ENCODE measurements at places on chromosomes 2 and 18. TPM values are rescaled to one million over a fixed set of nuclear protein-coding genes. Genes with fewer than 3 reads are reported as not detected.
A peak's percentile ranks its signal among the peaks of the same experiment; 100 is the strongest.

- no peak overlapping the region for H3K27ac ChIP-seq
- H3K4me1 ChIP-seq = peaks cover 27% of the 10 kb centered on the region
- no peak for DNase-seq
- no peaks in the 10 kb centered on the region for H3K27me3 ChIP-seq
- H3K4me3 ChIP-seq = no peak overlapping the region
Observed at GRCh38 chr2:239253264-239253663, 147.6 kb downstream of the HDAC4 start.

DNA sequence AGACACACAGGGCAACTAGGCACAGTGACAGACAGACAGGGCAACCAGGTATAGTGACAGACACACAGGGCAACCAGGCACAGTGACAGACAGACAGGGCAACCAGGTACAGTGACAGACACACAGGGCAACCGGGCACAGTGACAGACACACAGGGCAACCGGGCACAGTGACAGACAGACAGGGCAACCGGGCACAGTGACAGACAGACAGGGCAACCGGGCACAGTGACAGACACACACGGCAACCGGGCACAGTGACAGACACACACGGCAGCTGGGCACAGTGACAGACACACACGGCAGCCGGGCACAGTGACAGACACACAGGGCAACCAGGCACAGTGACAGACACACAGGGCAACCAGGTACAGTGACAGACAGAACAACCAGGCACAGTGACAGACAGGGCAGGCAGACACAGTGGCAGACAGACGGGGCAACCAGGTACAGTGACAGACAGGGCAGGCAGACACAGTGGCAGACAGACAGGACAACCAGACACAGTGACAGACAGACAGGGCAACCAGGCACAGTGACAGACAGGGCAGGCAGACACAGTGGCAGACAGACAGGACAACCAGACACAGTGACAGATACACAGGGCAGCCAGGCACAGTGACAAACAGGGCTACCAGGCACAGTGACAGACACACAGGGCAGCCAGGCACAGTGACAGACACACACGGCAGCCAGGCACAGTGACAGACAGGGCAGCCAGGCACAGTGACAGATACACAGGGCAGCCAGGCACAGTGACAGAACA, 64.7 kb upstream of the RAB6C start:
- H3K4me3 ChIP-seq = no peak overlapping the region
- peaks cover 21% of the 10 kb centered on the region for H3K27me3 ChIP-seq
- DNase-seq = peak; percentile 29
- no peak overlapping the region for H3K27ac ChIP-seq
- no peaks in the 10 kb centered on the region for H3K4me1 ChIP-seq

DNA sequence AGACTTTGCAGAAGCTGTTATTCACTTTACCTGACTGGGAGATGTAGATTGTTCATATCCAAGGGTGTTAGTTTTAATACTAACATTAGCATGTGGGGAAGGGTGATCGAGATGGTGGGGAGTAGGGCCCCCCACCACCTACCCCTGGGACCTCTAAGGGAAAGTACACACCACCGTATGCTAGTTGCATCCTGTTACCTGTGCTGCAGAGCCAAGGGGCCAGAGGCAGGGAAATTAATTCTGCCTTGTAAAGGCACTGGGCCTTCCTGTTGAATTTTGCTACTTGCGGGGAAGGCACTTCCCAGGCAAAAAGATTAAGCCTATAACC, 9.0 kb downstream of the STEAP3 start:
- no peaks in the 10 kb centered on the region for H3K36me3 ChIP-seq
- no peaks in the 10 kb centered on the region for H3K27me3 ChIP-seq
- H3K4me3 ChIP-seq = no peak overlapping the region
- peaks cover 21% of the 10 kb centered on the region for H3K4me1 ChIP-seq
- no peak for DNase-seq

- no peaks in the 10 kb centered on the region for H3K27me3 ChIP-seq
- no peak for DNase-seq
- no peak overlapping the region for H3K27ac ChIP-seq
Observed at GRCh38 chr18:63206433-63207142, 113.0 kb downstream of the BCL2 start.

GRCh38 chr2:100381240-100381639, 36.2 kb downstream of the CHST10 start:
- no peaks in the 10 kb centered on the region for H3K36me3 ChIP-seq
- H3K27me3 ChIP-seq = no peaks in the 10 kb centered on the region
- H3K27ac ChIP-seq = no peak overlapping the region
- DNase-seq = peak; percentile 79

GRCh38 chr18:64807560-64807959, 658.7 kb upstream of the LINC00305 start:
- H3K36me3 ChIP-seq = no peaks in the 10 kb centered on the region
- H3K4me3 ChIP-seq = no peak overlapping the region
- DNase-seq = no peak
- H3K4me1 ChIP-seq = no peaks in the 10 kb centered on the region
- no peak overlapping the region for H3K27ac ChIP-seq

GRCh38 chr2:40359811-40360210, 92.1 kb downstream of the SLC8A1 start:
- H3K36me3 ChIP-seq = no peaks in the 10 kb centered on the region
- H3K4me3 ChIP-seq = no peak overlapping the region
- H3K27ac ChIP-seq = no peak overlapping the region
- H3K4me1 ChIP-seq = peaks cover 54% of the 10 kb centered on the region

GRCh38 chr2:122029456-122029855, 274.0 kb downstream of the TSN start:
- DNase-seq = no peak
- H3K4me1 ChIP-seq = no peaks in the 10 kb centered on the region
- H3K4me3 ChIP-seq = no peak overlapping the region
- H3K27me3 ChIP-seq = peaks cover 7% of the 10 kb centered on the region
- H3K27ac ChIP-seq = no peak overlapping the region

GRCh38 chr2:240952496-240953246, 45.7 kb upstream of the SNED1 start:
- no peak overlapping the region for H3K4me3 ChIP-seq
- DNase-seq = peak; percentile 36
- no peak overlapping the region for H3K27ac ChIP-seq
- peaks cover 16% of the 10 kb centered on the region for H3K4me1 ChIP-seq
- no peaks in the 10 kb centered on the region for H3K36me3 ChIP-seq
- peaks cover 5% of the 10 kb centered on the region for H3K27me3 ChIP-seq

- peaks cover 14% of the 10 kb centered on the region for H3K4me1 ChIP-seq
- peak overlapping the region; percentile 88 for H3K27ac ChIP-seq
- no peak for DNase-seq
- H3K27me3 ChIP-seq = no peaks in the 10 kb centered on the region
Observed at GRCh38 chr2:178523596-178524134, 43.4 kb downstream of the PLEKHA3 start.

- peak; percentile 20 for DNase-seq
- H3K27me3 ChIP-seq = peaks cover 14% of the 10 kb centered on the region
- no peak overlapping the region for H3K4me3 ChIP-seq
- no peaks in the 10 kb centered on the region for H3K36me3 ChIP-seq
Observed at GRCh38 chr2:219916726-219917440, 289.5 kb downstream of the SLC4A3 start.

GRCh38 chr2:52934323-52934898, 833.2 kb upstream of the CHAC2 start:
- no peaks in the 10 kb centered on the region for H3K4me1 ChIP-seq
- no peaks in the 10 kb centered on the region for H3K27me3 ChIP-seq
- DNase-seq = no peak
- no peaks in the 10 kb centered on the region for H3K36me3 ChIP-seq

DNA sequence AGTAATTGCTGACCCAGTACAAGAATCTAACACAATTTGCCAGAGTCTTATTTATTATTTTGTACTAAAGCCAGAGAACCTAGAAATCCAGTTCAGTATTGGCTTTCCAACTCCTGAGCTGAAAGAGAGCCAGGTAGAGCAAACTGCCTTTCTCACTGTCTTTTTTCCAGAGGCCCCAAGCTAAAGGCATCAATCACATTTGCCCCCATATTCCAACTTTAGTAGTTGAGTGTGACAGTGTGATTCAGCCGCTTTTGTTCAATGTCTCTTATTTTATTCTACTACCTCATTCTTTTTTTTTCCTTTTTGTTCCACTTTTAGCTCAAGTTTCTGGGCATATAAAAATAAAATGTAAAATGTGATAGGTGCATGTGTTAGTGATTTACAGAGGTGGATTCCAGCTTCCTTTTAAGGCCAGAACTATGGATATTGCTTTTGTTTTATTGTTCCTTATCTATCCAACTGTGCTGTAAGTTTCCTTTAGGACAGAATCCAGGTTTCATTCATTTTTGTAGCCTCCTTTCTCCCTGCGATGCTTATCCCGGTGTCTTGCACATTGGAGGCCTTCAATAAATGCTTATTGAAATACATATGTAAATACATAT, 153.0 kb downstream of the ZEB2 start:
- H3K27ac ChIP-seq = no peak overlapping the region
- H3K27me3 ChIP-seq = peaks cover 3% of the 10 kb centered on the region
- H3K4me3 ChIP-seq = no peak overlapping the region
- H3K4me1 ChIP-seq = peaks cover 15% of the 10 kb centered on the region
- H3K36me3 ChIP-seq = no peaks in the 10 kb centered on the region

DNA sequence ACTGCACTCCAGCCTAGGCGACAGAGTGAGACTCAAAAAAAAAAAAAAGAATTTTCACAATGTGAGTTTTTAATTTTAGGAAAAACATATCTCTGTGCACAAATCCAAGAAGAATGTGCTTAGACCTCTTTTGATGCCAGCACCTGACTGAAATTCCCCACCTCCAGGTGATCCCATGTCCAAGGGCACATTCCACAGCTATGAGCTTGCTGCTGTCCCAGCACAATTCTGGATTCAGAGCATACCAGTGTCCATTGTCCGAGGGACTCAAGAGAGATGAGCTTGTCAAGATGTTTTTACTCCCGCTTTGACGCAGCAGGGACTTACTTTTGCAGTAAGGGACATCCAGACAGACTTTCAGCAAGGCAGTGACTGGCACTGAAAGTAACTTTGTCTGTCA, 489.1 kb upstream of the ACVR2A start:
- no peaks in the 10 kb centered on the region for H3K27me3 ChIP-seq
- H3K4me1 ChIP-seq = no peaks in the 10 kb centered on the region
- H3K27ac ChIP-seq = no peak overlapping the region
- DNase-seq = no peak

GRCh38 chr18:23689616-23690504, 607 bp downstream of the LAMA3 start:
- H3K27me3 ChIP-seq = peaks cover 49% of the 10 kb centered on the region
- peak overlapping the region; percentile 31 for H3K27ac ChIP-seq
- H3K4me3 ChIP-seq = peak overlapping the region; percentile 80
- DNase-seq = peak; percentile 71

DNA sequence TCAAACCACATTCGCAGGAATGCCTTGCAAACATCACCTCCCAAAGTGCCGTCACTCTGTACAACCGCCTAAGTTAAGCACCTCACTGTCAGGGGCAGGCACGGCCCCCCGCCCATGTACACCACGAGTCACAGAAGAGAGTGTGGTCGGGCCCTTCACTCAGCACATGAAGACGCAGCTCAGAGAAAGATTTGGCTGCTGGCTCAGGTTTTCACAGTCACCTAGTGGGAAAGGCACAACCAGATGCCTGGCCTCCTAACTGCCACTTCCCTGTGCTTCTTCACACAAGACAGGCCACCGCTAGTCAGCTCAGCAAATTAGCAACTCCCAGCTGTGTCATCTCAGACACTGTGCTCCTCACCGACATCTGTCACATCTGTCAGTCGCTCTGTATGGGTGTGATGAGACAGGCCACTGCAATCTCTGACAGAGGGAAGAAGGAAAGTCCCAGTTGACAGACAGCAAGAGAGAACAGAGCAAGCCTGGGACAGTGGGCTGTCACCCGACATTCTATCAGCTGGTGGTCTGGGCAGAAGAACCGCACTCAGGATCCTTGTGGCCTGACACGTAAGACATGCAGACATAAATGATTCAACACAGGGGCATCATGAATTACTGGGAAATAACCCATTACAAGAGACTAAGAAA, 60.8 kb downstream of the CRACDL start:
- DNase-seq = no peak
- peak overlapping the region; percentile 14 for H3K27ac ChIP-seq
- peaks cover 10% of the 10 kb centered on the region for H3K4me1 ChIP-seq
- H3K27me3 ChIP-seq = no peaks in the 10 kb centered on the region

ITGB6 gene
- total RNA-seq = 7.8 TPM

TWIST2 gene
- 0.95 TPM for total RNA-seq

SLC4A5 gene
- 6.4 TPM for total RNA-seq

GALM gene
- 16.1 TPM for total RNA-seq

GREB1 gene
- 7.5 TPM for total RNA-seq
